ENCODE measurements at places on chromosomes 12 and 14.

DNA sequence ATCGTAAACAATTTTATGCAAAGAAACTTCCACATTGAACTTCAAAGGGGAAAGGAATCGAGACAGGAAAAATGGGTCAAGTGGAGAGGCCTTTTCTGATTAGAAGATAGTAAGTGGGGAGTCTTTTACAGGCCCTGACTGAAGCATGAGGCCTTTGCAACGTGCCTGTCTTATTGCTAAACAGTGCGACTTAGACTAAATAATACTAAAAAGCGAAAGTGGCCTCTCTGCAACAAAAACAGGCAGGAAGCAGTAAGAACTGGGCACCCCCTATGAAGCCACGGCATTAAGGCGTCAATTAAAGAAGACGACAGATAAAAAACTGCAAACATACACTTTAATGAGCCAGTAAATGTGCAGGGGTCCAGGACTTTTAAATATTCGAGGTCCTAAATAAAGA lies 283.4 kb upstream of the GRIP1 start:
- no peak for DNase-seq

DNA sequence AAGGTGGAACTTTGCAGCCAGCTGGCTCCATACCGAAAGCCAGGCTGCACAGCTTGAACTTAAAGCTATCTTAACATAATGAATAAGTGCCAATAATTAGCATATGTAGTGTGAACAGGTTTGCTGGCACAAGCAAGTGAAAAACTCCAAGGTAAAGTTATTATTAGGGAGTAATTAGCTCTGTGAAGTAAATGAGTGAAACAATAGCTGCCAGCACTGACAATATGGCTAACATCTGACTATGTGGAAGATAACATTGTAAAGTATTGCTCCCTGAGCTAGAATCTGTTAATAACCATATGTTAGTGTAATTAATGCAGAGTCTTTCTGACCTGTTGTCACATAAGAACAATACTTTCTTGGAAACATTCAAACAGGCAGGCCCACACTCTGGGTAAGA lies 246.4 kb downstream of the SOX5 start:
- no peak for DNase-seq

GRCh38 chr12:12474931-12475795 lies 87.5 kb downstream of the DUSP16 start:
- no peak for DNase-seq

DNA sequence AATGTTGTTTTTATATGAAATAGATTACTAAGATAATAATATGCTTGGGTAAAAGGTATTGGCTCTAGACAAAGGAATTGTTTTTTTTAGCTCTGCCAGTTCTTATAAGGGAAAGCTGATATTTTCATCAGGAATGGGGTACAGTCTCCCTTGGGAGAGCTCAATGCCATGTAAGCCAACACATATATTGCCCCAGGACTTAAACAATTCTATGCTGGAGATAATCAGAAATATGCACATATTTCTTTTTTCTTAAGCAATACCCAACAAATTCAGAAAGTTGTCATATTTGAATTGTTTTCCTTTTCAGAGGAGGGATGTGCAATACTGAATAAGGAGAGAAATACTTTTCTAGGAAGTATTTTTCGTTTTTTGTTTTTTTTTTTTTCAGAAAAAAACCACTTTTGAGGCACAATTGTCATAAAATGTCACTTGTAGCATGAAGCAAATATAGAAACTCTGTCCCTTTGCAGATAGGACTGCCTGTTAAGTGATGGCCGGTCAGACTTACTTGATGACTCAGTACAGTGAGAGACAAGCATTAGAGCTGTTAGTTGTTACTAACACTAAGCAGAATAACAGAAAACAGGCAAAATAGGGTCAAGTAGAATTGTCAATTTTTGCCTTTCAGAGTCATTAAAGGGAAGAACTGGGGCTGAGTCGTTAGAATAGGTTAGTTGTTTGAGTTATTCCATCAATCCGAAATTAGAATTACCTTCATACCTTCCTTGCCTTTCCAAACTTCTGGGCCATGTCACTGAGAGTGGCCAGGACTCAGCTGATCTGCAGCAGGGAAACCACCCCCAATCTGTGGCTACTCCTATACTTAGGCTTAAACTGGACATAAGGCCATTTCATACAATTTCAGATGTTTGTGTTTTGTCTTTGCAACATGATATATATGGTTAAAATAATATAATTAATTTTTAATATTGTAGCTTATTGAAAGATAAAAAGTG lies 168.1 kb downstream of the SLC38A4 start:
- DNase-seq = no peak

Measured in stimulated activated CD4-positive, alpha-beta T cell treated with anti-CD3 and anti-CD28 coated beads, TNF-alpha, amount 100 ng/mL, for 1 hour (primary cell).